ENCODE measurements at places on chromosomes 5 and 9. TPM values are rescaled to one million over a fixed set of nuclear protein-coding genes. Genes with fewer than 3 reads are reported as not detected.

Gene TRIM36
- total RNA-seq: 1.4 TPM

Gene MZB1
- total RNA-seq: not detected

Gene FBXL7
- total RNA-seq: 44.3 TPM

GRCh38 chr5:4222821-4223220 lies 627.2 kb downstream of the IRX1 start:
- DNase-seq: no peak

DNA sequence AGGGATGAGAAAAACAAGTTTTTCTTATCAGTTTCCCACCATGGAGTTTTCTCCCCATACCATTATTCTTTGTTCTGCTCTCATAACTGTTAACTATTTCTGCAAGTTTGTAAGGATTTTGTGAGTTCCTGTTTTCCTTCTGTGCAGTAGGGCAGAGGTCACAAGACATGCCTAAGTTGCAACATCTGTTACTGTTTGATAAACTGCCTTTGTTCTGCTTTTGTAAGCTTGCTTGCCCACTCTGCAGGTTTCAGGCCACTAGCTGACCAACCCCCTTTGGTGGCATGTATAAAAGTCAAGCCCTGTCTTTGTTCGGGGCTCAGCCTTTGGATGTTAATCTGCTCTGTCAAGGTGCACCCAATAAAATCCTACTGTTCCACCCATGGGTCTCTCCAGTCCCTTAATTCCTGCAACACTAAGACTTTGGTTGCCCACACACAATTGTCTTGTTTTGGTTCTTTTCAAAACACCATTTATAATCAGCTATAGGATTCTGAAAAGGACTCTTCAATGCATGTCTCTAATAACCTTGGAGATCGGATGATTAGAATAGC lies 545.4 kb downstream of the CDH9 start:
- DNase-seq: no peak

DNA sequence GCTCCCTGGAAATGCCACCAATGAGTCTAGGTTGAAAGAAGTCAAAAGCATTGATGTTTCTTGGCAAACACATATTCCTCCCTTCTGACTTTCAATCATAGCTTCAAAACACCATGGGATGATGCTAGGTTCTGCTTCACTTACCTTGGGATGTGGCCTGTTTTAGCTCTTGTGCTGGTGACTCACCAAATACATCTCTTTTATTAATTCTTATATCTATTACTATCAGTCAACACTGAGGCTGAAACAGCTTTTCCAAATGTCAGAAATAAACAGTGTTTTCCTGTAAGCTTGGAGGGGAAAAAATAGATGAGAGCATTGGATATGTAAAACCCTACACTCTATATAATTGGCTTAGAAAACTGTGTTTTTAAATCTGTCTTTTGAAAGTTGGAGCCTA lies 245.4 kb upstream of the NREP start:
- no peak for DNase-seq

- DNase-seq: no peak
These were observed 78.1 kb upstream of the UBTD2 start for GRCh38 chr5:172361566-172362238.

- DNase-seq: no peak
These were observed 544.0 kb downstream of the ACTL7B start for GRCh38 chr9:108311745-108312144.
